ENCODE measurements at places on chromosomes 3 and 15.

DNA sequence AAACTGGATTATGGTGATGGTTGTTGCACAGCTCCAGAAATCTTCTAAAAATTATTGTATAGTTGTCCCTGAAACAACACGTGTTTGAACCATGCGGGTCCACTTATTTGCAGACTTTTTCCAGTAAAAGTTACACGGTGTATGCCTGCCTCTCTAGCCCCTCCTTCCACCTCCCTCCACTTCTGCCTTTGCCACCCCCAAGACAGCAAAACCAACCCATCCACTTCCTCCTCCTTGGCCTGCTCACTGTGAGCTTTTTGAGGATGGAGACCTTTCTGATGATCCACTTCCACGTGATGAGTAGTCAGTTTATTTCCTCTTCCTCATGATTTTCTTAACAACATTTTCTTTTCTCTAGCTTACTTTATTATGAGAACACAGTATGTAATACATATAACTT is 5.4 kb downstream of the CYFIP1 start:
- DNase-seq: peak; percentile 91

GRCh38 chr3:177419904-177420601 is 222.8 kb upstream of the TBL1XR1 start:
- no peak for DNase-seq

DNA sequence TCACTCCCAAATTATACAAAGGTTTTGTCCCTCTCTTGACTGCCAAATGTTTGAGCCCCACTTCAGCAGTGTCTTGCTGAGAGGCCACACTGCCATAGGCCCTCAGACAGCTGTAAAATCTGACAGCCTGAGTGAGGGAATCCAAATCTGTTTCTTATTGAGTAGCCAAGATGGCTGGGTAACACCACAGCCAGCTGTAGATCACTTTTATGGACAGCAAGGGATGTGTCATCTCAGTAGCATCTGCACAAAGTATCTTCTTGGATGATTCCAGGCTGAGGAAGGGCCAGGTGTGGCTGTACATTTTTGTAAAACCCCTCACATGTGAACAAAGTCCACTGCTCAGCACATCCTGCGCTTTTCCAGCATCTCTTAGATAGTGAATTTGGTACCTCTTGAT is 237.0 kb upstream of the LRTM1 start:
- DNase-seq: no peak

DNA sequence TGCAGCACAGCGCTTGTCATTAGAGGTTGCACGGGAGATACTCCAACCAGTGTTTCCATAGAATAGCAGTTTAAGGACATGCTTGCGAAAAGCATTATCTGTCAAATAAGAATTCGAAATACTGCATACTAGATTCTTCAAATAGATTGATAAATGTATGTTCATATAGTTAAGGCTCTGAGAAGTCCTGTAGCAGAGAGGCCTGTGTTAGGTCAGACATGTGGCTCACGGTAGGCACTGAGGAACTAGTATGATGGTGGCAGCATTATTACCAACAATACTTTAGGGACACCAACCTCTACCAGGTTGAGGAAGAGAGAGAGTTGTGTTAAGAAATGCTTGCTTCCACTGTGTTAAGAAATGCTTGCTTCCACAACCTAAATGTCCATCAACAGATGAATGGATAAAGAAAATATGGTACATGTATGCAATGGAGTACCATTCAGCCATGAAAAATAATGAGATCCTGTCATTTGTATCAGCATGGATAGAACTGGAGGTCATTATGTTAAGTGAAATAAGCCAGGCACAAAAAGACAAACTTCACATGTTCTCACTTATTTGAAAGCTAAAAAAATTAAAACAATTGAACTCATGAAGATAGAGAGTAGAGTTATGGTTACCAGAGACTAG is 14.9 kb downstream of the MTMR14 start:
- DNase-seq: no peak

DNA sequence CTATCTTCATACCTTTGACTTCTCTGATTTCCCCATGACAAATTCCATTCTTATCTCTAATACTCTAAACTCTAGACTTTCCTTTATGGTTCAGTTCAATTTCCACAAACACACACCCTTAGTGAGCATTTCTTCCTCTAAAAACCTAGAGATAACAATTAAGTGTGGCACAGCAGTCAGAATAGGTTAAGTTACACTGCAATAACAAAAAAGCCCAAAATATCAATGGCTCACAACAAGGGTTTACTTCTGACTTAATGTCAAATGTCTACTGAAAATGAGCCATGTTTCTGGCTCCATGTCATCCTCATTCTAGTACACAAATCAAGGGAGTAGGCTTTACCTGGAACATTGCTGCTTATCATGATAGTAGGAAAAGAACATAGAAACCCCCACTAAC is 123.8 kb downstream of the TAFA4 start:
- DNase-seq: no peak

All from inflammatory macrophage treated with lipopolysaccharide for 4 hours (primary cell).